PC-9 (cell line): ENCODE measurements at places on chromosomes 2 and 18. TPM values are rescaled to one million over a fixed set of nuclear protein-coding genes. Genes with fewer than 3 reads are reported as not detected.

The DHX57 gene
- total RNA-seq, result 20.8 and 28.1 TPM in 2 replicates

The PROKR1 gene
- total RNA-seq, result not detected in 2 replicates

The ABCB11 gene
- not detected in 2 replicates for total RNA-seq

The ATP8B1 gene
- 16.7 and 23.4 TPM in 2 replicates for total RNA-seq

The ATP6V1B1 gene
- 7.8 and 13.9 TPM in 2 replicates for total RNA-seq

The RND3 gene
- total RNA-seq, result 72.9 and 99.1 TPM in 2 replicates

The SCN9A gene
- total RNA-seq, result 3.4 and 5.2 TPM in 2 replicates

The KLHL14 gene
- total RNA-seq, result not detected in 2 replicates

The AMER3 gene
- total RNA-seq, result not detected in 2 replicates

The RUFY4 gene
- total RNA-seq, result not detected in 2 replicates

The R3HDM1 gene
- 24.1 and 36.7 TPM in 2 replicates for total RNA-seq

The EN1 gene
- not detected in 2 replicates for total RNA-seq

The HOXD3 gene
- total RNA-seq, result not detected in 2 replicates

The NCKAP5 gene
- total RNA-seq, result not detected in 2 replicates

The MAP3K2 gene
- total RNA-seq, result 75.9 and 81.2 TPM in 2 replicates

The PDE6D gene
- total RNA-seq, result 32.2 and 32.9 TPM in 2 replicates

The POTEC gene
- not detected in 2 replicates for total RNA-seq

The UPP2 gene
- total RNA-seq, result not detected in 2 replicates
